ENCODE measurements at places on chromosomes 12 and 14. TPM values are rescaled to one million over a fixed set of nuclear protein-coding genes. Genes with fewer than 3 reads are reported as not detected.

GRCh38 chr12:54025499-54026405 is 2.5 kb upstream of the HOXC6 start:
- DNase-seq: no peak

GRCh38 chr12:114015851-114016250 is 49.7 kb upstream of the RBM19 start:
- no peak for DNase-seq

- peak; percentile 25 for DNase-seq
Observed at GRCh38 chr12:5505751-5506150, 73.8 kb downstream of the NTF3 start.

GRCh38 chr12:130818635-130819576 is 20.1 kb downstream of the STX2 start:
- DNase-seq: no peak

GRCh38 chr14:86035882-86036281 is 505.9 kb downstream of the FLRT2 start:
- no peak for DNase-seq

DNA sequence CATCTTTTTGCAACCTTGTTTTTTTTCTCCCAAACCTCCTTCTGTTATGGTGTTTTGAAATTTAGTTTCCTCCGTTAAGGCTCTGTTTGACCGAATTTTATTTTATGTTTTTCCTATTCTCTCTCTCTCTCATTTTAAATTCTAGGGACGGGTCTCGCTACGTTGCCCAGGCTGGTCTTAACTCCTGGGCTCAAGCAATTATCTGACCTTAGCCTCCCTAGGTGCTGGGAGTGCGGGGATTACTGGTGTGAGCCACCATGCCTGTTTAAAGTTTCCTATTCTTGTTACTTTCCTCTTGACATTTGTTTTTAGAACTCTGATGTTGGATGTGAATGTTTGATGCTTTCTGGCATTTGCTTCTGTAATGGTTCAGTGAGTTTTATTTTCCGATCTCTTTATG is 1.0 kb downstream of the ZC3H14 start:
- DNase-seq: no peak

DNA sequence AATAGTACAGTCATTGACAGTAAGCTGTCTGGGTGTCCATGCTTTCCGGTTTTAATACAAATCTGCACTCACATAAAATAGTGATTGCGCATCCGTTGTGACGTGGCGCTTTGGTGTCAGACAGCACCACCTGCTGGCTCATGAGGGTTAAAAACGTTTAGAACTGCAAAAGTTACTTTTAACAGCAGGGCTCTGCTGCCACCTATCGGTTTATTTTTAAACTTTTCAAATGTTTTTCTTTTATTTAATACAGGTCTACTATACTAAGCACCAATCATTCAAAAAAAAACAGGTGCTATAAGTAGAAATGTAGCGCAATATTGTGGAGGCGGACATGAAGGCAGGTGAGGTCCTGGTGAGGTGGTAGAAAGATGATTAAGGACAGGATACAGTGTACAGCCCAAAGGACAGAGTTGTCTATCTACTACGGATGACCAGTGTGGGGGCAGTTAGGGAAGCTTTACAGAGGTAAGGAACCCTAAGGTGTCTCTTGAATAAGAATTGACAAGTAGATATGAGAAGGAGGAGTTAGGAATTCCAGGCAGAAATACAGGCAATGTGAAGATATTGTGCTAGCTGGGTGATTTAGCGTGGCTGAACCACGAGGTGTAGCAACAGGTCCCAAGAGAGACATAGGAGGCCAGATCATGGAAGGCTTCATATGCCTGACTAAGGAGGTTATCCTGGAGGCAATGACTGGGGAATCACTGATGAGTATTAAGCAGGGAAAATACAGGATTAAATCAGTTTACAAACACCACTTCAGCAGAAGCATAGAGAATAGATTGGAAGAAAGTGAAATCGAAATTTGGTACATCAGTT is 91.5 kb upstream of the PRB2 start:
- DNase-seq: peak; percentile 58

The HAL gene
- 0.18 TPM for total RNA-seq

All from SJSA1 (cell line).